ENCODE measurements at places on chromosomes 6 and 20.

DNA sequence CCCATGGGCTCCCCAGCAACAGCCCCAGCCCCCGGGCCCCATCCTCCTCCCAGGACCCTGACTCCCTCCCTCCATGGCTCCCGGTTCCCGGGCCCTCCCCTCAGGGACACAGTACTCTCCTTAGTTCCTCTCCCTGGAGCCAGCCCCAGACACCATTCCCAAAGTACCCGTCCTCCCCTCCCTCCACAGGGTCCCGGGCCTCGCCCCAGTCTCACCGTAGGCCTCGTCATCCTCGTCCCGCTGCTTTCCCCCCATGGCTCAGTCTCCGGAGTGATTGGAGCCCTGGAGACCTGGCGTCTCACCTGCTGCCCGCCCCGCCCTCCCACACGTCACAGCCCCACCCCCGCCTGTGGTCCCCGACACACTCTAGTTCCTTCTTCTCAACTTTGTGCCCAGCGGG is at the start of gene SLC44A4:
Gene SLC44A4, minus strand, starts transcription at position 272 of the 400 bp plus-strand sequence. Its CDS starts 17 bp downstream, at position 255.
- DNase-seq = no peak

DNA sequence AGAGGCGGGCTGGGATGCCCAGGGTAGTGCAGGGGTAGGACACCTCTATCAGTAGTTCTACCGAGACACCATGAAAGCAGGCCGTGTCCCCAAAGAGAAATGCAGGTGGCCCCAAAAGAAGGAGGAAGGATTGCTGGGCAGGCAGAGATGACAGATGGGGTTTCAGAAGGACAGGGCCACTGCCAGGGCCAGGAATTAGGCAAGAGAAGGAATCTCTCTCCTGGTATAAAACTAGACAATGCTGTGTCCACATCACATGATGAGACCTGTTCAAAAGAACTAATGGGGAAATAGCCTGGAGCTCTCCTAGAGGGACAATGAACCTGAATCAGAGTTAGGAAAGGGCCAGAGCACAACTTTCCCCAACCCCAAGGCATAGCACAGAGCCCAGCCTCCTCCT is 21.6 kb upstream of the VSX1 start:
- DNase-seq = no peak

DNA sequence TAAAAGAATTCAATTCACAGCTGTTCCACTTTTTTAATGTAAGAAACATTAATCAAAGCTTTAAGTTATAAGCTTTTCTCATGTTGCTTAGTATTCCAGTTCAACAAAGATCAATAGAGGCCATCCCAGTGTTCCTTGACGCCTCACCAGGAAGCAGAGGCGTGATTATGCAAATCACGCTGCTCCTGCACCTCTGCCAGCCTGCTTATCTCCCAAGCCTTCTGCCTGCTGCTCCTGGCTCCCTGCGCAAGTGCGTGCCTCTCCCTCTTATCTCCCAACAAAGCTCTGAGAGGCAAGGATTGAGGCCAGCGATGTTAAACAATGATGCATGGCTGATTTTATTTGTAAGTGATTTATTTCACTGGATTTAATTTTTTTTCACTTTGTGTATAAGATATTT is 42.8 kb downstream of the INSM1 start:
- peak; percentile 74 for DNase-seq

GRCh38 chr6:25918083-25918683 is 12.3 kb downstream of the SLC17A2 start:
- DNase-seq = no peak

GRCh38 chr6:107264357-107264840 is 149.1 kb upstream of the BEND3 start:
- no peak for DNase-seq

DNA sequence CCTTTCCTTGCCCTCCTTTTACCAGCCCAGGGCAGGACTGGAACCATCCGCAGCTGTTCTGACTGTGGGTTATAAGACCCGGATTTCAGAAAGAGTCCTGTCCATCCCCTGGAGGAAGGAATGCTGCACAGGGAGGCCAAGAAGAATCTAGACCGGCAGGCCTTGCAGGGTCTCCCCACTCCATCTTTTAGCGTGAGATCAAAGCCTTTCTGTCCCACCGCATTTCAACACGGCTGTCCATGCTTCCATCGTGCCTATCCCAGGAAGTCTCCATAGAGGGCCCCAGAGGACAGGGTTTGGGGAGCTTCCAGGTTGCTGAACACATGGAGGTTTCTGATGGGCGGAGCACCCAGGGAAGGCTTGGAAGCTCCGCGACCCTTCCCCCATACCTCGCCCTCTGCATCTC is 79.3 kb upstream of the AGPAT4 start:
- no peak for DNase-seq

- no peak for DNase-seq
Measured at GRCh38 chr6:170454512-170455285, 98.4 kb downstream of the PSMB1 start.

GRCh38 chr20:10076126-10077080 is 41.6 kb downstream of the ANKEF1 start:
- no peak for DNase-seq

- no peak for DNase-seq
Measured at GRCh38 chr6:167892835-167893815, 66.4 kb downstream of the AFDN start.

DNA sequence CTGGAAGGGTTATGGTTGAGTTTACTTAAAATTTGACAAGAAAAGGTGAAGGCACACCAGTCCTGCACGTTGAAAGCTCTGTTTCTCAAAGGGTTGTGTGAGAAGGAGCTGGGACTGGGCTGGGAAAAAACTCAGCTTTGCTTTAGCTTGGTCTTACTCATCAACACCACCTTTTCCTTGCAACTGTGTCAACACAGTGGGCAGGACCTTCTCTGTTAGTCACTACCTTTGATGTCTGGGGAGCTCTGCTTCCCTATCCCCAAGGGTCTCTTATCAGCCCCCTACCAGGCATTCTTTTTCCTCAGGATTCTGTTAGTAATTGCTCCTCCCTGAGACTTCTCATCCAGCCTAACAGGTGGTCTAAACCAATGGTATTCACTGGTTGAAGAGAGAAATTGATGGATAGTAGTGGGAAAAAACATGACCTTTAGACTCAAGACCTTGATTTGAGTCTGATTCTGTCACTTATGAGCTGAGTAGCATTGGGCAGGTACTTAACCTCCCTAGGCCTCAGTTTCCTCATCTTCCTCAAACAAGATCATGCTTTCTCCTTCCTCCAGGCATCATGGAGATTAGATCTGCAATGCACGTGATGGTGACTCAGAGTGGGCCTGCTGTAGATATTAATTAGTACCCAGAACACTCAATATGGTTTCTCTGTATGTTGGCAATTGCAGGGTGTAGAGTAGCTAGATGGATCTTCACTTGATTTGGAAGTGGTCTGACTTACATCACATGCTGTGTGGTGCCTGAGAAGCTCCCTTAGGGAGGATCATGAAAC is 17.2 kb upstream of the FOXA2 start:
- no peak for DNase-seq

- no peak for DNase-seq
Measured at GRCh38 chr20:824490-824889, 9.0 kb upstream of the FAM110A start.

DNA sequence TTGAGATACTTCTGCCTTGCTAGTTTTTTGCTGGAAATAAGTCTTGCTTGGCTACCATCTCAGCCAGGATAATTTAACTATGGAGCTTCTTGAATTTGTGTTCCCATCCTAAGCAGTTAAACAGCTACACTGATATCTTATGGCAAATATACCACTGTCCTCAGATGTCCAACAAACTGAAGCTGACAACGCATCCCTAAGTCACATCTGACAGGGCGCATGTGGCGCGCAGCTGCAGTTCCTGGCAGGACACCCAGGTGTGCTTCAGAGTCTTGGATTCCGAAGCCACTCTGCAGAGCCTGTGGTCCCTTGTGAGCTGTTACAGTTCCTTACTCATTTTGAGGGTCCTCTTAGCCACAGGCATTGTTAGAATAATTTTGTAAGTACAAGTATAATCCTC is 127.9 kb downstream of the WDR27 start:
- DNase-seq = no peak

GRCh38 chr6:158752613-158753012 is 66.6 kb downstream of the EZR start:
- DNase-seq = peak; percentile 69

GRCh38 chr20:3933218-3933617 is 44.0 kb downstream of the PANK2 start:
- no peak for DNase-seq

GRCh38 chr6:167866642-167867041 is 39.9 kb downstream of the AFDN start:
- no peak for DNase-seq

DNA sequence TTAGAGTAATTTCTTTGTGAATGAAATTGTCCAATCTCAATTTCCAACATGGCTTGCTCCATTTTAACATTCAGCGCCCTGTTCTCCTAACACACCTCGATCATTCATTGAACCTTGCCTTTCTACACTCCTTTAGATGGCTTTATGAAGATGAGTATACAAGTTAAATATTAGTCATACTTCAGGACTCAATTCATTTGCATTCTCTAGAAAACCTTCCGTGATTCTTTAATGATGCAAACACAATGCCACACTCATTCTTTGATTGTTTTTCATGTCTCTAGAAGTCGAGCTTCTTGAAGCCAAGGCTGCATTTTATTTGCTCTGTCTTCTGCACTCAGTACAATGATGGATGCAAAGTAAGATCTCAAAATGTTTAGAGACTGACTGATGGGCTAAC is 641.2 kb downstream of the DOK5 start:
- DNase-seq = no peak

DNA sequence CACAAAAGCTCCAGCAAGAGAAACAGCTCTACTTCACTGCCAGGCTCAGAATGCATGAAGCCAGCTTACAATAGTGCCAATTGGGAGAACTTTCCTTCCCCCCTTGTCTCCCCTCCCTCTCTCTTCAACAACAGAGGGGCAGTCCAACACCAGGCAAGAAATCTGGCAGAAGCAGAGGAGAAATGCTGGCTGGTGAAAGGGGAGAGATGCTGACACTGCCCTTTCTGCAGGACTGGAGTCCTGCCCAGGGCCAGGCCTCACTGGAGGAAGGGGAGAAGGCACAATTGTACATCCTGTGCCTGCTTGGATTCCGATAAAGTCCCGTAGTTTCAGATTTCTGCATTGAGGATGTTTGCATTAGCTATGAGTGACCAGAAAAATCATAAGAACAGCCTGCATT is 148.6 kb downstream of the LRRC1 start:
- DNase-seq = no peak

DNA sequence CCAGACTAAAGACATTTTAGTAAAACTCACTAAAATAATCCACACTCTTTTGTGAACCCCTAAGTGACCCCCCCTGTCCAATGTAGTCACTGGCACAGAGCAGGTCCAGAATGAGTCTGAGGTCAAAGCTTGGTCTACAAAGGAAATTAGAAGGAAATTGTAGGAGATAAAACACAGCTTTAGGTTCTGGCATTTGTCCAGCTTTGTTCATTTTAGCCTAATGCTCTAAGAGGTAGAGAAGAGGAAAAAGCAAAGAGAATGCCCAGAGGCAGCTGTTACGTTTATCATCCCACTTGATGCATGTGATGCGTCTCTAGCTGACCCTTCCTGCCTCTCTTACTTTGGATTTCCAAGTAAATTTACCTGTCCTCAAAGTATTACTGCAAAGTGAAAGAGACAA is 62.5 kb downstream of the CNKSR3 start:
- DNase-seq = no peak

DNA sequence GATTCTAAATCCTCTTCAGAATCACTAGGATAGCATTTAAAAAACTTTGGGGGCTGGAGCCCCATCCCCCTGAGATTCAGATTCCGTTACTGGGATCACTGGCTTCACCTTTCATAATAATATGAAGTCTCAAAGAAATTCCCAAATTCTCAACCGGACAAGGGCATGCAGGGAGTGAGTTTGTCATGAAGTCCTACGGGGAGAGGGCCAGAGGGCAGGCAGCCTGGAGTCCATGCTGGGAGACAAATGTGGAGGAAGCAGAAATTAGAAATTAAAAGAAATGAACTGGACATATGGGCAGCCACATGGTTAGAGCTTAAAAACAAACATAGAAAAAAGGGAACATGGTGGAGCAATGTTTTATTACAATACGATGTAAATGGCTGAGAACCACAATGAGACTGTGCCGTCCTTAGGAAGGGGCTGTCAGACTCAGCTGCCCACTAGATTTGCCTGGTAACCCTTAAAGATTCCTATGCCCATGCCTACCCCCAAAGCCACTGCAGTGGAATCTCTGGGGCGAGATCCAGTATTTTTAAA is 142.6 kb downstream of the CEBPB start:
- DNase-seq = no peak

DNA sequence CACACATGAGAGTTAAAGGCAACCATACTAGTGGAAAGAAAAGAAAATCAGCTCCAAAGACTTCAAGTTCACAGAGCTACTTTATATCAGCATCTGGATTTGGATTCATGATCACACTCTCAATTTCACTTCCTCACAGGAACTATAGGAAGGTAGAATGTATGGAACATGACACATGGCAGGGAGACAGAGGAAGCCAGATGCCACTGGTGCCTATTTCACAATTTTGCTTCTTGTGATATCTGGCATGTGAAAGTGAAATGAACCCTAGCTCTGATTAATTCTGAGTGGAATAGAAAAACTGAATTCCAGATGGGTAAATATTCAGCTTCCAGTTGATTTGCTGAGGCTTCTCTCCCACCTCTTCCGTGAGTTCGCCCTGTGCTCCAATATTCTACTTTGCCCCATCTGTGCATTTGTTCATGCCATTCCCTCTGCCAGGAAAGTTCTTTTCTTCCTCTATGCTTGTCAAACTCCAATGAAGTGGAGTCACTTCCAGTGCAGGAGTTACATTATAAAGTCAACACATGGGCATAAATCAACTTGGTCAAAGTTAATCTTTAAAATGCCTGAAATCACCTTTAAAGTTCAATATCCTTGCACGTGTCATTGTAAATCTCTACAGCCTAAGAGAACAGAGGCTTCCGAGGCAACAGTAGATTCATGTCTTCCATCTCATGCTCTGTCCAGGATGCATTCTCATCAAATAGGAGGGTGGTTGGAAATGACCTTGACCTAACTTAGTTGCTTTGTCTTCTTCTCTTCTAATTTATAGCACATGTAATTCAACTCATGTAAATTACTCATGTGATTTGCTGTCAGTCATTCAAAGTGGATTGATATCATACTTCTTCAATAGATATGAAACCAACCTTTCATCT is 275.3 kb downstream of the HIVEP2 start:
- DNase-seq = no peak

GRCh38 chr6:30727920-30728553 is 7.9 kb downstream of the TUBB start:
- no peak for DNase-seq

GRCh38 chr6:110878751-110879522 is 4.4 kb downstream of the AMD1 start:
- DNase-seq = no peak

DNA sequence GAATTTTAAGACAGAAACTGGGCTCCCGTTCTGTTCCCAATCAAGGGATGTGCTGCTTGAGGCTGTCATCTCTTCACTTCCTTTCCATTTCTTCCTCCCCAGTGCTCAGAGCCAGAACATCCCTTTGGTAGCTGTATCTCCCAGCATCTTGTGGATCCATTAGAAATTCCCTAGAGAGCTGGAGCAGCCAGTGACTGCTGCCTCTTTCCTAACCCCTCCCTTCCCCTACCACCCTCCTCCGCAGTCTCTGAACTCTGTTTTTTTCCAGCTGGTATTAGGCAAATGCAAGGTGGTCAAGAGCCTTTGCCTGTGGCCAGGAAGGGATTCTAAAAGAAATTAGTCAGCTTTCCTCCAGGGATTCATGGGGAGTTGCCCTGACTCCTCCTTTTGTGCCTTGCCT is 208.0 kb downstream of the EYA2 start:
- DNase-seq = no peak
